ENCODE measurements at places on chromosomes 4 and X.

DNA sequence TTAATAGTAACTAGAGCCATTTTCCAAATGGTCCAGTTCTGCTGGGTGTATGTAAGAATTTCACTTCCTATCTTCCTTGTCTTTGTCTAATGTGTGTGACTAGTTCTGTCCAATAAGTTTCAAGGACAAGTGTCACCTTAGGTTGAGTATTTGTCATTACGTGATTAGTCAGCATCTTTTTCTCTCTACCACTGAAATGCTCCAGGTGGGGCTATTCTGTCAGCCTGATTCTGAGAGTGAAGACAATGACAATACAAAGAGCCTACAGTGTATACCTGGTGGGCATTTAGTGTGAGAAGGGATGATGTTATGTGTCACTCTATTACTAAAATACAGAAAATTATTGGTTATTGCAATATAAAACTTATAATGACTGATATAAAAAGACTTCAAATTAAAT, 876.3 kb downstream of the C4orf33 start:
- no peak for DNase-seq

GRCh38 chr4:172691552-172691951, 477.1 kb upstream of the GALNT7 start:
- DNase-seq: no peak

DNA sequence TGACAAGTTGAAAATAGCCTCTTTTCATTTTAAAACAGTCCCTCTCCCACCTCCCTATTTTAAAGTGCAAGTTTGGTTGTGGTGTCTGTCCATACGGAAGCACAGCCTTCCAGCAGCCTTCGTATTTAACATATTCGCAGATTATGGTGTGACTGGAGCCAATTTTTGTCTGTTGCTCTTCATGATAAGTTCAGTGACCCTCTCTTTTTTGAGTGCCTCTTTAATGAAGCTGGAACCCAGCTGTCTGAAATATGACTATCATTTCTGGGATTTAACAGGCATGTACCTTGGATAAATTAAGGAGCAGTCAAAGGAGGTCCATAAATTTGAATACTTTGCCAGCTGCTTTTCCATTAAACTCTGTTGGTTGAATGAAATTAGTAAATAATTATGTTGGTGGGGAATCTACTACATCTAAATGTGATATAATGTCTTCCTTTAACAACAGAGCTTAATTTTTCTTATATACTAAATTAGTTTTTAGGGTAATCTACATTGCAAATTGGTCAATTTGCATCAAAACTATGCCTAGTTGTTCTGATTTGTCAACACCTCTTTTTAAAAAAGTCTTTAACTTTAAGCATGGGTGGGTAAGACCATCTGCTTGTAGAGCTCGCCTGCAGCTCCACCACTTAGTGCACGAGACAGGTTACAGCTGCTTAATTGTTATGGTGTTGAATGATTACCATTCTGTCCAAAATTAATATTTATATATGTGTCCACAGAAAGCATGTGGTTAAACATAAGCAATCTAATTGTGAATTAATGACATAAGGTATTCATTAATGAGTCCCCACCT, 216.6 kb downstream of the DCTD start:
- DNase-seq: no peak

GRCh38 chrX:81174286-81174685, 27.4 kb downstream of the HMGN5 start:
- DNase-seq: no peak

DNA sequence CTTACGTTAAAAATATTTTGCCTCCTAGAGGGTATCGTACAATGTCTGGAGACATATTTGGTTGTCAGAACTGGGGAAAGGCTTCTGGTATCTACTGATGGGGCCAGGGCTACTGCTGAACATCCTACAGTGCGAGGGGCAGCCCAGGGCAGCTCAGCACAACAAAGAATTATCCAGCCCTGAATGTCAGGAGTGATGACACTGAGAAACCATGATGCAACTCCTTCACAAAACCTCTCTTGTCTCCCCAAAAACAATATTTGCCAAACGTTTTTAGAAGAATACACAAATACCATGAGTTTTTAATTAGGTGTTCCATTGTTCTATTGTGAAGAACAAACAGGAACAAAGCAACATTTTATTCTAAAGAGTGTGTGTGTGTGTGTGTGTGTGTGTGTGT, 43.4 kb upstream of the CLNK start:
- DNase-seq: no peak

GRCh38 chrX:96407501-96407900, 277.1 kb upstream of the DIAPH2 start:
- DNase-seq: no peak

GRCh38 chr4:46954643-46955042, 38.7 kb downstream of the GABRA4 start:
- no peak for DNase-seq

GRCh38 chrX:17748684-17749083, 11.4 kb downstream of the SCML1 start:
- DNase-seq: no peak

GRCh38 chr4:43867908-43868307, 580.7 kb downstream of the KCTD8 start:
- no peak for DNase-seq

GRCh38 chrX:27241981-27242380, 221.2 kb downstream of the PPP4R3C start:
- DNase-seq: no peak

DNA sequence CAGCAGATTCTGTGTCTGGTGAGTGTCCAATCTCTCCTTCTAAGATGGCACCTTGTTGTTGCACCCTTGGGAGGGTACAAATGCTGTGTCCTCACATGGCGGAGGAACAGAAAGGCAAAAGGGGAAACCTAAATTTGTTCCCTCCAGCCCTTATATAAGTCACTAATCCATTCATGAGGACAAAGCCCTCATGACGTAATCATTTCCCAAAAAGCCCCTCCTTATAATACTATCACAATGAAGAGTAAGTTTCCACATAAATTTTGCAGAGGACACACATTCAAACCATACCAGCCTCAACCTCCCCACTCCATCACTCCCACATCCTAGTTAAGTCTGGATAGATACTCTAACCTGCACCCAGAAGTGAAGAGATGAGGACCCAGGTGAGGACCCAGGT, 63.1 kb downstream of the USP38 start:
- DNase-seq: no peak

DNA sequence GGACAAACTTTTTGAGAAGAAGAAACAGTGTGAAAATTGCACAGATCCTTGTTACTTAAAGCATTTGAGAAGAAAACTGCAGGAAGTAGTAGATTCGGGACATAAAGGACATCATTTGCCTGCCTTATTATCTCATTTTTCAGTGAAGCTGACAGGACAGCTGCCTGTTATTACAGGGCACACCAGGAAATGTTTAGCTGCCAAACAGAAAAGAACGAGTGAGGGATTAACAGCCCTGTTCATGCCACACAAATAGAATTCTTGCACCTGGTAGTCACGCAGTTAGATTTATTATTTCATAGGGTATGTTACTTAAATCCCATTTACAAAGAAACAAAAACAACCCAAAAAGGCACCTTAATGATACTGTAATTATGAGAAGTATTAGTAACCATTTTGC, 100.6 kb downstream of the CHIC2 start:
- DNase-seq: no peak

GRCh38 chr4:71147261-71147660, 153.8 kb downstream of the DCK start:
- DNase-seq: no peak

Measured in CD4-positive, alpha-beta T cell treated with Interleukin-1 beta for 1 hour (primary cell).